ENCODE measurements at places on chromosomes 3 and 15.
A peak's percentile ranks its signal among the peaks of the same experiment; 100 is the strongest.

- no peak for DNase-seq
Observed at GRCh38 chr15:72289597-72290325, 17.4 kb upstream of the PARP6 start.

DNA sequence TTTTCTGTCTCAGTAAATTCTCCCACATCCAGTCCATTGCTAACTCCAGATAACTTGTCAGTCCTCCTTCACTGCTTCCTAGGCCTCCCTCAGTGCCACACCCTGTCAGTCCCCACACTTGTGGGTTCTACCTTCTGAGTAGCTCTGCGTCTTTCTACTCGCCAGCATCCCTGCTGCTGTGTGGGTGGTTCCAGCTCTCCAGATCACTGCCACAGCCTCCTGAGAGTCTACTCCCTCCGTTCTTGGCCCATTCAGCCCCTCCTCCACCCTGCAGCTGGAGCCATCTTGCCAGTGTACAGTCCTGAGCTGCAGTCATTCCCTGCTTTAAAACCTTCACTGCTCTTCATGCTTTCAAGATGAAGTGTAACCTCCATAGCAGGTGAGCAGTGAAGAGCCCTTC is 45.3 kb downstream of the MAP2K5 start:
- no peak for DNase-seq

GRCh38 chr3:126058666-126059065 is 25.3 kb downstream of the SLC41A3 start:
- no peak for DNase-seq

DNA sequence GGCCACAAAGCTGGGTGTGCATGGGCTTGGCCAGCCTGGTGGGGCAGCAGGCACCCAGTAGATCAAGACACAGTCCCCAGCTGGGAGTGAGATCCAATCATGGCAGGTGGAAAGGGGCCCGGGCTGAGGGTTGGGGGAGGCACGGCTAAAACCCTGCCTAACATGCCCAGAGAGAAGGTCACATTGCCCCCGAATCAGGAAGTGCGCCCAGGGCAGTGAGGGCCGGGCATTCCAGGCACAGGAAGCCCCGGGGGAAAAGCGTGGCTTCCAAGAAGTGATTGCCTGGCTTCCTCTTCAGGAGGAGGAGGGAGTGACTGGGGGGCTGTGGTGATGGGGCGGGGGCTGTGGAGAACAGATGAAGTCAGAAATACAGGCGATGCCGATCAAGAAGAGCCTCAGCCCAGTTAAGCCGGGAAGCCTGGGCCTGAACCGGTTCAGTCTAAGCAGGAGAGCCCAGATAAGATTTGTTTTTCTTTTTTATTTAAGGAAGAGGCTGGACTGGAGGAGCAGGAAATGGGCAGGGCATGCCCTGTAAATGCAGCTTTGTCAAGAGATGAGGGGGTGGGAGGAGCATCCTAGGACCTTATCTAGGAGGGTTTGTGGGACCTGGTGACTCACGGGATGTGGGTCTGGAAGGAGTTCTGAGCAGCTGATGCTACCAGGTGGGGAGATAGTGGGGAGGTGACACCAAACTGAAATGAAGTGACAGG is 83.9 kb downstream of the CHSY1 start:
- peak; percentile 58 for DNase-seq

- no peak for DNase-seq
Observed at GRCh38 chr15:32735989-32736700, 18.3 kb downstream of the GREM1 start.

DNA sequence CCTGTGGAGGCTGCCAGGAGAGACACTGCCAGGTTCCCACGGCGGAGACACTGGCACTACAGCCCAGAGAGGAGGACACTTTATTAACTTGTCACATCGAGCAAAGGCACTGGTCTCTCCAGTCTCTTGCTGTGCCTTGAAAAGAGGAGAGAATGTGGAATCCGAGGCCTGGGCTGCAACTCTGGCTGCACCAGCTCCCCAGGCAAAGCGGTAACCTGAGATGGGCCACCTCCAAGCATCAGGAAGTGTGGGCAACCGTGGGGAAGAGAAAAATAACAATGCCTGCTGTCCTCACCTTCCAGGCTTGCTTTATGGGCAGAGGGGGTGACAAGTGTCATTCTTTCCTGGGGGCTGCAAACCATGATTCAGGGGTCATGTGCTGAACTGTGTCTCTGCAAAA is 91.6 kb upstream of the RGMA start:
- DNase-seq = no peak

GRCh38 chr3:118823626-118824025 is 211.0 kb downstream of the IGSF11 start:
- DNase-seq = no peak

DNA sequence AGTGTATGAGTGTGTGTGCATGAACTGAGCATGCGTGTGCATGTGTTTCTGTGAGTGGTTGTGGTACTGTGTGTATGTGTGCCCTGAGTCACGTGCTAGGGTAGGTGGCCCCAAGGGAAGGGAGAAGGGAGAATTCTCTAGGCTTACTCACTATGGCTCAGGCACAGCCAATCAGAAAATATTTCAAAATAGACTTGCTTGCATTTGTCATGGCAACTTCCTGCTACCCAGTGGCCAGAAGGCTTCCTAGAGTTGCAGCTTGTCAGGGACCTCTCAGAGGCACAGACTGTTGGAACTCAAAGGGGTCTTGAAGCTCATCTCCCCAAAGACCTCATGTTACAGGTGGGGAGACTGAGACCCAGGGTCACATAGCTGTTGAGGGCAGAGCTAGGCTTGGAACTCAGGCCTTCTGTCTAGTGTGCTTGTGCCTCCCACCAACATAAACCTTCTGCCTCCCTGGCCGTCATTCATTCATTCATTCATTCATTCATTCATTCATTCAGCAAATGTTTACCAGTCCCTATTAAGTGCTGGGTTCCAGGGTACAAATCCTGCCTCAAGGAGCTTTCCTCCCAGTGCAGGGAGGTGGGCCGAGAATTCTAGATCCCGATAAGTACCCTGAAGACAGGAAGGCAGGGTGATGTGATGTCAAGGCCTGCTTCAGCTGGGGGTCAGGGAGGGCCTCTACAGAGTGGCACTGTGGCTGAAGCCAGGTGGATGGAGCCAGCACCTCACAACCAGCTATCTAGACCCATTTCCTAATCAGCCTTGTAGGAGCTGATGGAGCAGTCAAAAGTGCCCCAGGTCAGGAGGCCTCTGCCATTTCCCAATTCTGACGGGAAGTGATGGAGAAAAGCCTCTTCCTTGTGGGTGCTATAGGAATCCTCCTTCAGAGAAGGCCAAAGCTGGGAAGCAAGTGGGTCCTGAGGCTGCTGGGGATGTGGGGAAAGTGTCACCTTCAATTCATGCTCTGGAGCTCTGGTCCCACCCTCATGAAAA is 10.9 kb upstream of the RFT1 start:
- DNase-seq = no peak

- DNase-seq = no peak
Observed at GRCh38 chr15:75706682-75706954, 6.0 kb downstream of the CSPG4 start.

DNA sequence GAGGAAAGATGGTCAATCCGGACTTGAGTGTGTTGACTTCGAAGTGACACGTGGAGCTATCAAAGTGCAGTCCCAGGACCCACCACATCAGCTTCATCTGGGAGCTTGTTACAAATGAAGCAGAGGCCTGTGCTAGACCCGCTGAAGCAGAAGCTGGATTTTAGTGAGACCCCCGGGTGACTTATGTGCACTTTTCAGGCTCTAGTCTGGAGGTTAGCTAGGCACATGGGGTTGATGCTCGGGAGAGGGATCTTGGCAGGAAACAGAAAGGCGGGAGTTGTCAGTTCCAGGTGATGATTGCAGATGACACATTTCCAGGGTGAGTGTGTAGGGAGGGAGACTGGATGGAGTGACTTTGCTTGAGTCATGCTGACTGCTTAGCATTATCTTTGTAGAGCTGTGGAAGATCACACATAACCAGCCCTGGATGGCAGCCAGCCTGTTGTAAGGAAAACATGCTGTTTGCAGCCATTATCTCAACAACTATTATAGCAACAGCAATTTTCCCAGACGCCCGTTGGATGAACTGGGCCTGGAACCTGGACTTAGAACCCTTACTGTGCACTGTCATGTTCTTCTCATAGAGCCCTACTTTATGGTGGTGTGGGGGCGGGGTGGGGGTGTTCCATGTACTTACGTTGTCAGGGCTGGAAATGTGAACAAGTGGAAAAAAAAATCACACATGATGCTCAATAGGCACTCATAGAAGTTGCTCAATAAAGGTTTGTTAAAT is 122.4 kb downstream of the THSD4 start:
- DNase-seq = no peak

- DNase-seq = no peak
Observed at GRCh38 chr3:110015231-110015963, 678.1 kb upstream of the DPPA4 start.

DNA sequence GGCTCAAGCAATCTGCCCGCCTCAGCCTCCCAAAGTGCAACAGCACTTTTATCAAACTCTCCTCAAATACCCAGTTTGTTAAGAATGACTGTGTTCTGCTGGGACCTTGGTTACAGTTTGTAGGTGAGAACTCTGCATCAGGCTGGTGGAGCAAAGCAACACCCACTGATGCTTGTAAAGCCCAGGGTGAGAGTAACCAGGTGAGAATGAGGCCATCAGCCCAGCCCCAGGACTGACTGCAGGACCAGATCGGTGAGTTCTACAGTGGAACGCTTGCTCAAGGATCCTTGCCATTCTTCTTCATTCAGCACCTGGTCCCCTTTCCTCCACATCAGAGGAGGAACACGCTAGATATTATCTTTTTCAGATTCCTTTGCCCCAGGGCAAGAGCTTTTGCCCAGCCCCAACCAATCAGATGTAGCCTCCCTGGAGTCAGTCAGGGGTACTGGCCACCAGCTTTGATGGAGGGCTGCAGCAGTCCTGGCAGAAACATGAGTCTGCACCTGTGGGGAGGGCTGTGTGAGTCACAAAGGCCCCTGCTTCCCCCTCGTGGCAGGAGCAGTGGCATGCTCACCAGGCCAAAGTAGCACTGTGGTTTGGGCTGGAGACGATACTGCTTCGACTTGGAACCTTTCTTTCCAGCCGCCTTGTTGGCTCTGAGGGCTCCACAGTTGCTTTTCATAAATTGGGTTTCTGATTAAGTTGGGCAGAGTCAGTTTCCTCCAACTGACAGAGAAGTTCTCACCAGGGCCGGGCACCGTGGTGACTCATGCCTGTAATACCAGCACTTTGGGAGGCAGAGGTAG is 3.5 kb upstream of the SHISA5 start:
- DNase-seq = peak; percentile 55

- no peak for DNase-seq
Observed at GRCh38 chr3:26588931-26589330, 33.6 kb upstream of the LRRC3B start.

GRCh38 chr3:23874359-23875112 is 42.3 kb downstream of the NKIRAS1 start:
- no peak for DNase-seq

DNA sequence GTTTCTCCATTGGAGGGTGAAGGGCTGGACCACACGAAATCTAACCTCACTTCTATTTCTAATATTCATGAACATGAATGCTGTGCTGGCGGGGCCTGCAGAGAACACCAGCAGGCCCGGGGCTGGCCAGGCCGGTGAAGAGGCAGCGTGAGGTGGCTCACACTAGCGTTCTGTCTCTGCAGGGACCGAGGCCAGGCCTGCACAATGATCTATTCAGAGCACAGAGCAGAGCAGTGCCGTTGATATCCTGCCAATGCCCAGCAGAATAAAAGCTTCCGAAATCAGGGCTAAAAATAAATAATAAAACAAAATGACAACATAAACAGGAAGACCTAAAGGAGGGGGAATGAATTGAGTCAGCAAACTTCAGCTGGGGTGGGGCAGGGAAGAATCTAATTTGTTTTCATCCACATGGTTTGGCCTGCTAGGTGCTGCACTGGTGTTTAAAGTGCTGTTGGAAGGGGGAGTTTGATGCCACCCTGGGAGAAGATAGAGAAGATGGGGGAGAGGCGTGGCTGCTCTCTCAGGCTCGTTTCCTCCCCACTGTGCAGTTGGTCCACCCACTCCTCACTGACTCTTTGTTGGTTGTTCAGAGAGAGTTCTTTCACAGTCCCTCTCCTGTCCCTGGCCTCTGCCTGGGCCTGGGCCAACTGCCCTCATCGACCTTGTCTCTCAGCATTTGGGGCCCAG is 837.1 kb downstream of the AGBL1 start:
- DNase-seq = no peak

- DNase-seq = no peak
Observed at GRCh38 chr3:172316758-172317157, 131.5 kb downstream of the GHSR start.

- no peak for DNase-seq
Observed at GRCh38 chr3:149203758-149204157, 17.9 kb downstream of the CP start.

- no peak for DNase-seq
Observed at GRCh38 chr3:130915567-130916292, 21.8 kb downstream of the ATP2C1 start.

GRCh38 chr15:24760066-24760465 is 84.5 kb downstream of the NPAP1 start:
- no peak for DNase-seq
